RPMI8226 (cell line): ENCODE measurements at places on chromosomes 5 and 9.
A peak's percentile ranks its signal among the peaks of the same experiment; 100 is the strongest.

DNA sequence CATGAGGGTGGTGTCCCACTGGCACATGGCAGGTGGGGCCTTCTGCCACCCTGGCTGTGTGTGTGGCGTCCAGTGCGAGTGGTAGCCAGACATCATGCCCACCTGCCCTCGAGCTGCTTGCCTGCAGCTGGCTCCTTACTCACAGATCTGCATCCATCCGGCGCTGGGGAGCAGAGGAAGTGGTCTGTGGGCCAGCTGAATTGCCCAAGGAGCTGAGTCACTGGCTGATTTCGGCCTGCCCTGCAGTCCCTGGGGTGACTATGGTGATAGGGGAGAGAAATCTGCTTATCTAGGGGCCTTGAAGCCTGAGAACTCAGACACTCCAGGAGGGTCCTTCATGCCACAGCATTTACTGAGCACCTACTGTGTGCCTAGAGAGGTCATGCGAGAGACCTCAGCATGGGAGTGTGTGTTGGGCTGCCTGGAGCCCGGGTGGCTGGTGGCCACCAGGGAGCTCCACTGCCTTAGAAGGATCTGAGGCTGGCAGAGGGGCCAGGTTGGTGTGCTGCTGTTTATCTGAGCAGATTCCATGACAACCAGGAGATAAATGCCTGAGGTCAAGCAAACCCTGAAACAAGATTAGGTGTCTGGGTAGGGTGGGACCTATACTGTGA, 57.1 kb downstream of the SLC22A5 start:
- DNase-seq: peak; percentile 89

- DNase-seq: no peak
These were observed 21.8 kb upstream of the ZNF618 start for GRCh38 chr9:113854310-113854709.

GRCh38 chr5:67792891-67793290, 422.7 kb upstream of the PIK3R1 start:
- DNase-seq: no peak

DNA sequence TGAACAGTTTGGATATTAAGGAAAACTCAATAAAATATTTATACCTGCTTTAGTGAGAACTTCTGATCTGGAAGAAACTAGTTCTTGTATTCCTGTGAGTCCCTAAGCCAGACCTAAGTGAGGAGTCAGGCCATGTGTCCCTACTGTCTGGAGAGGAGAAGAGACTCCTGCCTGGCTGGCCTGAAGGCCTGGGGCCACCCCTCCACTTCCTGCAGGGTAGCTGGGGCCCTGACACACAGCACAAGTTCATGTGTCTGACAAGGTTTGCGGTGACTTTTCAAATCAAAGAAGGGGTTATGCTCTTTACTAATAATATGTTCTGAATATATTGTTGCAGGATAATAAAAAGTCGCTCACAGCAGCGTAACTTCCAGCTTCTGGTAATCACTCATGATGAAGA, 16.1 kb upstream of the IL13 start:
- DNase-seq: no peak

DNA sequence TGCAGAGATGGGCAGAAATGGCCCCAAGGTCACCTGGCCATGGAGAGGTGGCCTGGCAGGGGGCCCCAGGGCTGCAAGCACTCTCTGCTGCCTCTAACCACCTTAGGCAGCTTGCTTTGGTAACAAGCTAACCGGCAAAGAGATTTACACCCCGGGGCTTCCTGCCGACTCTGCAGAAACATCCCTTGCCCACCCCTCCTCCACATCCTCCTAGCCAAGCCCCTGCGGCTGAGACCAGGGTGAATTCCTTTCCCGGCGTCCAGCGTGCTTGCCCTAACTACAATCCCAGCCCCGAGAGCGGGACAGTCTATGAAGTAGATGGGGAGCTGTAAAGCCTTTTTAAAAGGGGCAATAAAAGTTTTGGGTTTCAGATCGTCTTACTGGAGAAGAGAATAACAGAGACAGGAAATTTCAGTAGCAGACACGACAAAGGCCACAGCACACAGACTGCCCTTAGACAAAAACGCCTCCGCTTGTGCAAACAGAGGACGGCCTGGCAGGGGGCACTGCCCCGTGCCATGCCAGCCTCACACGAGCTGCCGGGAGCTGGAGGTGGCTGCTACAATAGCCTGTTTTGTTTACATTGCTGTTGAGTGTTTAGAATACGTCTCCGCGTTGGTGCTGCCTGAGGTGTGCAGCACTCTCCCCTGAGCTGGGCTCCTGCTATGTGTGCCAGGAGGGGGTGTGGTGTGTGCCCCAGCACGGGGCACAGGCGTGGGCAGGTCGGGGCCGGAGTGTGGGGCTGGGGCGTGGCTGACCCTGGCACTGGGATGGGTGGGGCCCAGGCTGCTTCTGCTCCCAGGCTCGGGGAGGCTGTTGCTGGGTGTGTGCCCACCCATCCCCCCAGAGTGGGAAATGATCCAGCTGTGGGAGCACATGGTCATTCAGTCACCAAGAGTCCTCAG, 15.3 kb downstream of the MYMK start:
- DNase-seq: peak; percentile 60

DNA sequence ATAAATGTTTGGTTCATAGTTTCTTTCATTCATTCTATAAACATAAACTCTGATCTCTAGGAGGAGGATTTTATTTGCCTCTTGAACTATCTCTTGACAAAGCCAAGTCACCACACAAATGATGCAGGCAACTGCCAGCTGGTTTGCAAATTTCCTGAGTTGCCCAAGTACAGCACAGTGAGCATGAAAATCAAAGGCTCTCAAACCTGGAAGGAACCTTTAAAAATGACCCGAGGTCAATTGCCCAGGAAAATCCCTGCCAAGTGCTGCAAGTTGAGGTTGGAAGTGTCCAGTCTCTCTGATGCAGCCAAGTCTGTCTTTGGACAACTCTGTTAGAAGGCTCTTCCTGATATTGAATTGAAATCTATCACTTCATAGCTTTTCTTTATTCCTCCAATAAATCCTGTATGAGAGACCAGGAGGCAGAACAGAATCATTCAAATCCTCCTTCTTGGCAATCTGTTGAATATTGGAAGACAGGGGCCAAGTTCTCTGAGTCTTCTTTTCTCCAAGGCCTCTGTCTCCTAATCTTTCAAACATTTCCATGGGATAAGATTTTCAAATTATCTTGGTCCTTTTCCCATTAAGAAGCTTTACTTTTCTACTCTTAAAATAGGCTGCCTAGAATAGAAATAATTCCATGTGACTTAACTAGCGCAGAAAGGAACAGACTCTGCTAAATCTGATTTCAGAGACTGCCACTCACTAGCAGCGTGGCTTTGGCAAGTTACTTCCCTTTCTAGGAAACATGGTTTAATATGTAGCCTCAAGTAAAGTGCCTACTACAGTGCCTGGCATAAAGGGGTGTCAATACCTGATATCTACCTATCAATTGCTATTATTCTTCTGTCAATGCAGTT, 159.2 kb downstream of the SNX18 start:
- no peak for DNase-seq

- no peak for DNase-seq
These were observed 169.2 kb downstream of the AOPEP start for GRCh38 chr9:94895668-94896067.

- no peak for DNase-seq
These were observed 311.1 kb downstream of the CDH18 start for GRCh38 chr5:19676895-19677294.

GRCh38 chr5:127562252-127562651, 44.8 kb downstream of the PRRC1 start:
- no peak for DNase-seq

- no peak for DNase-seq
These were observed 25.1 kb upstream of the UBE2QL1 start for GRCh38 chr5:6423327-6424109.

DNA sequence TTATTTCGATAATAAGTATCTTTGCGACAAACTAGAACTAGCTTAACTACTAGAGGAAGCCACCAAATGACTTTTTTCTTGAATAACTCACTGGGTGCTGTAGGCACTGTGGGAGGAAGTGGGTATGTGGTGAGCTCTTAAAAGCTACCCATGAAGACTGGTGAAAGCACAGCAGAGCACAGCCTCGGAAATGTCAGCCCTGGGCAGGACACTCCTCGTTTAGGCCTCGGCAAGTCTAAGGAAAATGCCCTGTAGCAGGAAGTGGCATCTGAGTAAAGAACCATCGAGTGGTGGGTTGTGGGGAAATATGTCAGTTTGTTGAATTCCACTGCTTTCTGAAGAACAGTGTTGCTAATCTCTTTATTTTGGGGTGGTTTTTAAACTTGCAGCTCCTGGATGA, 44.0 kb upstream of the NCS1 start:
- DNase-seq: no peak

DNA sequence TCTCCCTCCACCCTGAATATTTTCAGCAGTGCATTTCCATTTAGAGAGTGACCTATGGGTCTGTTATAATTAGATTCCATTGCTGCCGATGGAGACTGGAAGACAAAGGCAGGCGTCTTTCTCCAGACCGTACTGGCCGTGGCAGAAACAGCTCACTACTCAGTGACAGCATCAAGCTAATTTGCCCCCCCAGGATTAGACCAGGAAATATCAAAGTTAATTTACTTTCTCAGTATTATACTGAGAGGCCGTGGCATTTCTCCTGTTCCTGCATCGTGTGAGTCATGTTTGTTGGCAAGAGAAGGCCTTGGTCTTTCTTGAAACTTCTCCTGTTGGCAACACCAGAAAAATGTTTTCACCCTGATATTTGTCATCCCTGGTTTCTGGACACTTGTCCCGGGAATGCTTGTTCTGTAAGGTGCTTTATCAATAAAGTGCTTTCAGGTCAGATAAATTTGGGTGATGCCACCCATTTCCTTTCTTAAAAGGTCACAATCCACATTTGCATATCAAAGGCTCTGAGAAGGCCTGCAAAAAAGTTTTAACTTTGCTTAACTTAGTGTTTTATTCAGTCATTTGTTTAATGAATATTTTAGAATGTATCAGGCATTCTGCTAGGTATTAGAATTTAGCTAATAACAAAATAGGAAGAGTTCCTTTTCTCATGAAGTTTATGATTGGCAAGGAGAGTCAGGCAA, 28.4 kb downstream of the SV2C start:
- DNase-seq: no peak

- DNase-seq: no peak
These were observed 47.3 kb upstream of the CEP78 start for GRCh38 chr9:78188594-78188993.

DNA sequence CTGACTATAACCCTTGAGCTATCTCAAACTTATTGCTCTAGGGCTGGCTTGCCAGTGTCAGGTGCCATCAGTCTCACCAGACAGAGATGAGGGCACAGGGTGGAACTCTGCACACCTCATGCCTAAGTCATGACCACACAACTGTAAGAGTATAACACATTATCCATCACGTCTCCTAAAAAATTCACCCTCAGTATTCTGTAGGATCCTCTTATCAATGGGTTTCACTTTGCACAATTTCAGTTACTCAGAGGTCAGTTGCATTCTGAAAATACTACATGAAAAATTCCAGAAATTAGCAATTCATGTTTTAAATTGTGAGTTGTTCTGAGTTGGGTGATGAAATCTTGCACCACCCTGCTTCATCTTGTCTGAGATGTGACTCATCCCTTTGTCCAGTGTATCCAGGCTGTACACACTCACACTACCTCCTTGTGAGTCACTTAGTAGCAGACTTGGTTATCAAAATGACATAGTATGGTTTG, 690.9 kb upstream of the CDH18 start:
- no peak for DNase-seq

DNA sequence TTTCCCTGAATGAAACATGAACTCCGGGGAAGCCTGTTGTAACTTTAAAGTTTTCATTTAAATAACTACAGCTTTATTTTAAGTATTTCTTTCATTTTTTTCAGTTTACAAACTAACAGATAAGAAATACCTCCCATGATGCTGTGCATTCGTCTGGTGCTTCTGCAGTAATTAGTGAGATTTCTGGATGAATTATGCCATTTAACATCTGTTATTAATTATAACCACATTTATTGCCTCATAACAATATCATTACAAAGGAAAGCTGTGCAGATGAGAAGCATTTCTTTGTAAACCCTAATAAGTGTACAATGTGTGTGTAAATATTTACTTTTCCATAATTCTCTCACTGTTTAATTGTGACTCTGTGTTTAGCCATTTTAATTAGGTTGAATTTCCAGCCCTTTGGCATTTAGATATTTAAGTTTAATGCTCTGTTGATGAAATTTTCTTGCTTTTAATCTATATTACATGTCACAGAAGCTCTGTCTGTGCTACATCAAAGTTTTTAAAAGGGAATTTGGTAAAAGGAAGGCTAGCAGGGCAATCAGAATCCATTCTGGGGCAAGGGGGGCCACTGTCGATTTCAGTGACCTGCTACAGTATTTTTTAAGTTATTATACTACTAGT, 418.0 kb downstream of the SPATA31D1 start:
- no peak for DNase-seq

DNA sequence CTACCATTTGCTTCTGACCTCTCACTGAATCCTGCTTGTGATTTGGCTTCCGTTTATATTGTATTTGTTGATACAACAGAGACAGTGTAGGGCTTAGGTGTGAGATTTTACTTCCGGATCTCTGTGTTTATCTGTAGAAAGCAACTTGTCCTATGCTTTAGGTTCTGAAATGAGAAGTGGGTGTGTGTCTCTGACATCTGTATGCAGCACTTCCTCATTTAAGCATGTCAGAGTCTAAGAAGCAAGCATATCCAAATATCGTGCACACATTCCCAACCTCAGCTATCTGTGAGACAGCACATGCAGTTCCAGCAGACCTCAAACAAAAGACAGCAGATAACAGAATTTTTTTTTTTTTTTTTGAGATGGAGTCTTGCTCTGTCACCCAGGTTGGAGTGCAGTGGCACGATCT, 16.3 kb downstream of the KLF9 start:
- peak; percentile 59 for DNase-seq

DNA sequence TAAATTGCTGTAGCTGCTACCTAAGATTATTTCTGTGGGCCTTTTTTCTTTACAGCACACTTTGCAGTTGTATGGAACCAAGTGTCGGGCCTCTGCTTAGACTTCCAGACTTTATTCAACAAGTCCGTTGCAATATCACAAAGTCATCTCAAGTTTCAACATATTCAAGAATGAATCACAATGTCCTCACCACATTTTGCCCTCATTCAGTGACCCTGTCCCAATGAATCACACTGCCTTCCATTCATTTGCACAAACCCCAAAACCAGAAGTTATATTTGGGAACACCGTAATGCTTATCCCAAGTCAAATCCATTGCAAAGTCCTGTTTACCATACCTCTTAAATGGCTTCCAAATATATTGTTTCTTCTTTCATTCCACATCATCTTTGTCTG, 439.6 kb downstream of the CSNK1G3 start:
- DNase-seq: no peak

DNA sequence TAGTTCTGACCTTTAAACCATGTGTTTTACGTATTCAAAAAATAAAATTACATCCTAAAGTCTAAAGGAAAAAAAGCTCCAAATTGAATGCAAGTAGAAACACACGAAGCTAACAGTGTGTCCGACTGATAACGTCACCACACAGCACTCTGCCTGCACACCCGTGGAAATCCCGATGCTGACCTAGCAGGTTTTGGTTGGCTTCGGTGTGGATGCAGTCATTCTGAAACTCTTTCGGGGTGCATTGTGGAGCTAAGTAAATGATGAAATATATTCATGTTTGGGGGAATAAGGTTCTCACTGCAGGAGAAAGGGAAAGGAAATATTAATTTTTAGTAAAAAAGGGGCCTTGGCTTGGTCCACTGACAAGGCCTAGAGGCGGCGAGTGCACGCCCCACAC, 2.0 kb downstream of the RASGEF1C start:
- no peak for DNase-seq
